ENCODE measurements at places on chromosomes 4 and X.

- no peak for DNase-seq
Measured at GRCh38 chrX:42246814-42247213, 323.5 kb upstream of the CASK start.

DNA sequence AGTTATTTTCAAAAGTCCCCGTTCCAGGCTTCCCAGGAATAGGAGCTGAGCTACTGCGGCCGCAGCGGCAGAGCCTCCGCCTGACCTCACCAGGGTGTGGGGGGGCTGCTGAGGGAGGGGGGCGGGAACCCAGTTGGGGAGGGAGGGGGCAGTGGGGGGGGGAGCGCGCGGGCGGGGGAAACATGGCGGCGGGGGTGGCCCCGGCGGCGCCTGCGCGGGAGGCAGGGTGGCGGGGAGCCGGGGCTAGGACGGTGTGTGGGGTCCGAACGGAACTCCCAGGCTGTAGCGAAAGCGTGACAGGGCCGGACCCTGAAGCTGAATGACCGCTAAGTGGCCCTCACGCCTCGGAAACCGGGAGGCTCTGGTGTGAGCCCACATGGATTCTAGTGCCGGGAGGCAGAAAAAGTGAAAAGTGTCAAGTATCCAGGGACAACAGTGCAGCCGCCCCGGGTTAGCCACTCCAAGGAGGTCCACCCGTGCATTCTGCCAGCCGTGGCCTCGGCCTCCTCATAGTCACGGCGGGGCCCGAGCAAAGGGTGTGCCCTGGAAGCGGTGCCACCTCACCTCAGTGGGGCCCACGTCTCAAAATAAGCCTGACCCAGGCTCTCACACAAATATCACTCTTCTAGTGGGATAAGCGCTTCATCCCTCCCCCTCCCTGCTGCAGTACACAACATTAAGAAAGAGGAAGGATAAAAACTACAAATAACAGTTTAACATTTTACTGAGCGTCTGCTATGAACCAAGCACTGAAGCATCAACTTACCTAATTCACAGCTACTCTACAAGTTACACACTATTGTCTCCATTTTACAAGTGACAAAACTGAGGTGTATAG is at the start of gene KLHL13:
TSS of gene KLHL13 (minus strand) at position 98 of the 838 bp plus-strand sequence. CDS start 88,337 bp downstream, outside the sequence.
- DNase-seq: peak; percentile 54

DNA sequence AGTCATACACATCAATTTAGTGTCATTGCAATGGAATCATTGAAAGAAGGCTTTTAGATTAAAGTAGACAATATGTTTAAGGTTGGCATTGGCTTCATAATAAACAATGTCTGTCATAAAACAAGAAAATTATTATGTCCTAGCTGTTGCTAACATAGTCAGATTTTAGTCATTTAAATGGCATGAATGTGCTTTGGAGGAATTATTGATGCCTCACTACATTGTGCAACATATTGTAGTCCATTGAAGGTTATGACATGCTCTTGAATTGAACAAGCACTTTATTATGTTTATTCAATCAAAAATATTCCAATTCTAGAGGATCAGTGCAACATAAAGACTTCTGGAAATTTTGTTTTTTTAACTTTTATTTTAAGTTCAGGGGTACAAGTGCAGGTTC is 489.8 kb upstream of the AMOT start:
- DNase-seq: no peak

- no peak for DNase-seq
Measured at GRCh38 chr4:147943159-147943638, 211.3 kb downstream of the ARHGAP10 start.

- no peak for DNase-seq
Measured at GRCh38 chr4:98939438-98939837, 10.5 kb upstream of the EIF4E start.

- DNase-seq: no peak
Measured at GRCh38 chrX:9746148-9746888, 19.3 kb downstream of the GPR143 start.

- DNase-seq: no peak
Measured at GRCh38 chrX:17931855-17932254, 70.8 kb upstream of the RAI2 start.

GRCh38 chrX:100642290-100642689 is 1.7 kb upstream of the SRPX2 start:
- no peak for DNase-seq

DNA sequence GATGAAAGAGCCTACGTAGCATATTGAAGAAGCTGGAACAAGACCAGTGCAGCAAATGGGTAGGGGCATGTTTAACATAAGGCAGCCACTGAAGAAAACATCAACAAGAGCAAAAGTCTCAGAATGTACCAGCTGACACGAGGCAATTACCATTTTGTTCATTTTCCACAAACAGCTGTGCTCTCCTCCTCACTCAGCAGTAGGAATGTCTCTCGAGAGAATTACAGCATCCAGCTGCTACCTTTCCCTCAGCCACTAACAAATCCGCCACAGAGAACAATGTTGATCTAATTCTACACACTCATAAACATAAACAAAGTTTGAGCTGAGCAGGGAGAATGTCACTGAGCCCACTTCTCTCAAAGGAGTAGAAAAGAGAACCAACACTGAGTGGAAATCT is 68.0 kb downstream of the OPHN1 start:
- DNase-seq: no peak

GRCh38 chrX:41692162-41692749 is 3.5 kb downstream of the GPR34 start:
- DNase-seq: no peak

DNA sequence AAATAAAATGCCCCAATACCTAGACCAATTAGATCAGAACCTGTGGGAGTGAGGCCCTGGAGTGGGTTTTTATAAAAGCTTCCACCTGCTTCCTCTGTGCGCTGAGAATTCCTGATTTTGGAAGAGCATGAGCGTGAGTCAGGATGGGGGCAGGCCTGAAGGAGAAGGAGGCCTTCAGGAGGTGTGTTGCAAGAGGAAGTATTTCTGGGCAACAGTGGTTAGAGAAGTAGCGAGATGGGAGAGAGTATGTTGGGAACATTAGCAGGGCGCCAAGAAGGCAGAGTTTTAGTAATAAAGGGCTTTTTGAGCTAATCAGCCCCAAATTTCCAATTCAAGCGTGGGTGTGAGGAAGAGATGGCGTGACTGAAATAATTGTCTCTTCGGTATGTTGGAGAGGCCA is 349.8 kb downstream of the UNC5C start:
- DNase-seq: no peak

- DNase-seq: no peak
Measured at GRCh38 chr4:94540476-94540875, 88.7 kb downstream of the PDLIM5 start.

DNA sequence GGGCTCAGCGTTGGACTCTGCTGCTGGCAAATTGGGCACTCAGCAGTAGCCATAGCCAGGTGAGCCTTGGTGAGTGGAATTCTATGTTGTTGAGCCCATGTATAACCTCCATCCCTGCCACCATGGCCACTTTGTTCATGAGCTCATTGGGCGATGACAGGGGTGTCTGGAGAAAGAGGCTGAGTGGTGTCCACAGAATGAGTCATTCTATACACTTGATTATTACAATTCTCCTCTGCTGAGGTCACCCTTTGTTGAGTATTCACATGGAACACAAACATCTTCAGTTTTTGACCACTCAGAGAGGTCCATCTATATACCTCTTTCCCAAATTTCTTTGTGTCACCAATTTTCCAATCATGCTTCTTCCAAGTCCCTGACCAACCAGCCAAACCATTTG is 1341.7 kb downstream of the PCDH7 start:
- DNase-seq: no peak

DNA sequence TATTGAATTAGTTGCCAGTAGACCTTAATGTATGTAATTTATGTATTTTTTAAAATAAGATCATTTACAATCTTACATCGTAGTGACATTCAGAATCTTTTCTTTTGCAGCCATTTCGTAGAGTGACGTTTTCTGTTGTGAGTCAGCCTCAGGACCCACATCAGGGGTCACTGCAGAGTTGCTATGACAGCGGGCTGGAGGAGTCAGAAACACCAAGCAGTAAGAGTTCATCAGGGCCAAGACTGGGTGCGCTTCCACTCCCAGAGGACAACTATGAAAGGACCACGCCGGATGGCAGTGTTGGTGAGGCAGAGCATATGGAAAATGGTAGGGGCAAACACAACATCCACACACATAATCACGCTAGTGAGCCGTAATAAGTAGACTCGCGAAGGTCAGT is 199.9 kb downstream of the PCDH7 start:
- DNase-seq: no peak

- no peak for DNase-seq
Measured at GRCh38 chr4:38255572-38255971, 295.4 kb downstream of the PTTG2 start.

DNA sequence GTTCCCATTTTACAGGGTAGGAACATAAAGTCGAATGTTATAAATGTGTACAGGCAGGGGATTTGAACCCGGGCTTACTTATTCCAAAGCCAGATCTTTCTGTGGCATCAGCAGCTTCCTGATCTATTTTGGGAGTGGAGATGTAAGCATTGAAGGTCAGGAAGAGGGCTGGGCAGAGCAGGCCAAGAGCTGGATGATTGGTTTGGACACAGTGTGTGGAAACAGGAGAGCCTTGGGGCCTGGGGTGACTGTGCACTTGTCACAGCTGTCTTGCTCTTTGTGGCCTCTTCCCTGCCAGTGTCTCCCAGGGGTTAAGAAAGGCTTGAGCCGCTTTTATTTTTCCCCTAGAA is 127.9 kb upstream of the ENPP6 start:
- no peak for DNase-seq

DNA sequence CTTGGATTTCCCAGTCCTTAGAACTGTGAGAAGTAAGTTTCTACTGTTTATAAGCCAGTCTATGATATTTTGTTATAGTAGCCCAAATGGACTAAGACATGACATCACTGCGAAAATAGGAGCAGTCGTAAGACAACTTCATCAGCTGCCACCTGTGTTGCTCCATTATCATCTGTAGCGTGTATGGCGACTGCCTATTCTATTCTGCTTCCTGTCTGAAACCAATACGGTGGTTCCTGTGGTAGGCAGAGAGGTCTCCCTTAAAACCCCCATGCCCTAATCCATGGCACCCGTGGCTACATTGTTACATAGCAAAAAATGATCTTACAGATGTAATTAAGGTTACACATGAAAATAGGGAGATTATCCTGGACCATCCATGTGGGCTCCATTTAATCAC is 105.4 kb upstream of the FAT1 start:
- DNase-seq: no peak

- DNase-seq: no peak
Measured at GRCh38 chrX:153853180-153853901, 23.0 kb upstream of the PDZD4 start.

- no peak for DNase-seq
Measured at GRCh38 chr4:187499956-187500355, 495.6 kb upstream of the ZFP42 start.

DNA sequence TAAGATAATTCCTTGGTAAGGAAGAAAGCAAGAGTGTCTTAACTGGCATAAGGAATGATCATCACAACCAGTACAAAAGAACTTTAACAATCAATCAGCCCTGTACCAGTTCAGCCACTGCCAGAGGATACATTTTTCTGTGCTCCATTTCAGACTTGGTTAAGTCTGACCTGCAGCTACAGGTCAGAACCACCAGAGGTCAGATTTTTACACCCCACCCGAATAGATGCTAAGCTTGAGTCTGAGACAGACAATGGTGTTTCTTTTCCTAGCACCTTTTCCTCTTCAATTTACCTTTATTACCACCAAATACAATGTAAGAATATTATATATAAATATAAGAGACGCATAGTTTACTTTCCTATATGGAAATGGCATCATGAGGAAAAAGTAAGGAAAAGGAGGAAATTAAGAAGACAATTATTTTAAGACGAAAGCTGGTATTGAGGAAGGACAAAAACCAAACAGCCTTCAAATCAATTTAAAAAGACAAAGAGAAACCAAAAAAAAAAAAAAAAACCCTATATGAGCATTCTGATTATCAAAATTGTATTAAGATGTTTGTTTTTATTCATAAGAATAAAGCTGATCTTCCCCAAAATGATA is 215.3 kb upstream of the TTC29 start:
- peak; percentile 34 for DNase-seq

- no peak for DNase-seq
Measured at GRCh38 chr4:87240341-87240740, 19.9 kb upstream of the KLHL8 start.

- no peak for DNase-seq
Measured at GRCh38 chr4:142913461-142914030, 67.4 kb upstream of the INPP4B start.

DNA sequence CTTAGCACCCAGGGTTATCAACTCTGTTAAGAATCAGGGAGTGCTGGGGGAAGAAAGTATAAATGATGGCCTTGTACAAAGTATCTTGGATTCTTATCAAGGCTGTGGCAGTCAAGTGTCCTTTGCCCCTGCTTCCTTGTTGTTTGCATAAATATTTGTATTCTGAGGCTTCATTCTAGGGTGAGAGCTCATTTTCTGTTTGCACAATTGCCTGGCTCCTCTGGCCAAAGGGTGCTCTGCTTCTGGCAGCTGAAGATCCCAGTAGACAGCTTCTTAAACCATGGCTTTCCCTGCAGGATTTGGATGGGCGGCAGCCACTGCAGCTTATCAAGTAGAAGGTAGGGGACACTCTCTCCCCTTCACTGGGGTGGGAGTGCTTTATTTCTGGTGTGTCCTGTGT is at the start of gene GBA3:
TSS of gene GBA3 (plus strand) at position 202 of the 400 bp plus-strand sequence.
- no peak for DNase-seq

All from frontal cortex (tissue), 4 donors.